Tongue (tissue), 3 donors: ENCODE measurements at places on chromosomes 4 and X. TPM values are rescaled to one million over a fixed set of nuclear protein-coding genes. Genes with fewer than 3 reads are reported as not detected.

The MBNL3 gene
- total RNA-seq, result 24.7 TPM

The WAS gene
- total RNA-seq, result 1.6 TPM

The AFP gene
- total RNA-seq, result not detected

The TMEM271 gene
- total RNA-seq, result 0.41 TPM

The SLITRK4 gene
- 8.1 TPM for total RNA-seq

The RIPPLY1 gene
- total RNA-seq, result not detected

The CENPI gene
- total RNA-seq, result 11.2 TPM

The GRIA2 gene
- total RNA-seq, result 8.9 TPM

The MAGEC1 gene
- total RNA-seq, result not detected

The CFAP47 gene
- 0.10 TPM for total RNA-seq

The TAF9B gene
- 28.0 TPM for total RNA-seq

The TGIF2LX gene
- total RNA-seq, result not detected

The TNMD gene
- total RNA-seq, result 3.4 TPM

The MYL5 gene
- 443 TPM for total RNA-seq

The MAGEA2 gene
- total RNA-seq, result not detected

The SPANXD gene
- total RNA-seq, result not detected

The PCYT1B gene
- total RNA-seq, result 1.3 TPM

The ADGRG4 gene
- 0.10 TPM for total RNA-seq

The TMPRSS11B gene
- 84.9 TPM for total RNA-seq

The PPBP gene
- total RNA-seq, result 2.9 TPM

The SSX4B gene
- total RNA-seq, result not detected

The UGT2A1 gene
- not detected for total RNA-seq

The RBM47 gene
- 31.6 TPM for total RNA-seq

The DAPP1 gene
- 10.5 TPM for total RNA-seq

The HSFX4 gene
- total RNA-seq, result not detected

The SPARCL1 gene
- 395 TPM for total RNA-seq

The OR13H1 gene
- not detected for total RNA-seq

The TECRL gene
- 1.9 TPM for total RNA-seq

The GATB gene
- 38.2 TPM for total RNA-seq

The USP17L17 gene
- not detected for total RNA-seq

The GYPE gene
- total RNA-seq, result 0.51 TPM

The PRDX4 gene
- 82.7 TPM for total RNA-seq

The PAGE2B gene
- not detected for total RNA-seq
